ENCODE measurements at places on chromosomes 13 and 19.

DNA sequence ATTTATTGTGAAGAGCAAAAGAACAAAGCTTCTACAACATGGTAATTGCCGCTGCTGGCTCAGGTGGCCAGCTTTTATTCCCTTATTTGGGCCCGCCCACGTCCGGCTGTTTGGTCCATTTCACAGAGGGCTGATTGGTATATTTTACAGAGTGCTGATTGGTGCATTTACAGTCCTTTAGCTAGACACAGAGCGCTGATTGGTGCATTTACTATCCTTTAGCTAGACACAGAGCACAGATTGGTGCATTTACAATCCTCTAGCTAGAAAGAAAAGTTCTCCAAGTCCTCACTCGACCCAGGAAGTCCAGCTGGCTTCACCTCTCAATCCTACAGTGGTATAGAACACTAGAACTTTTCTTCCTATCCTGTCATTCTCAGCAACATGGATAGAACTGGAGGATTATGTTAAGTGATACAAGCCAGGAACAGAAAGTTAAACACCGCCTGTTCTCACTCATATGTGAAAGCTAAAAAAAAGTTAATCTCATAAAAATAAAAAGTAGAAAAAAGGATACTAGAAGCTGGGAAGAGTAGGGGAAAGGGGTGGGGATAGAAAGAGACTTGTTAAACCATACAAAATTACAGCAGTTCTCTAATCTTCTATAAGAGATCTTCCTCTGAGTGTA, 33.6 kb upstream of the FARP1 start:
- no peak for DNase-seq

DNA sequence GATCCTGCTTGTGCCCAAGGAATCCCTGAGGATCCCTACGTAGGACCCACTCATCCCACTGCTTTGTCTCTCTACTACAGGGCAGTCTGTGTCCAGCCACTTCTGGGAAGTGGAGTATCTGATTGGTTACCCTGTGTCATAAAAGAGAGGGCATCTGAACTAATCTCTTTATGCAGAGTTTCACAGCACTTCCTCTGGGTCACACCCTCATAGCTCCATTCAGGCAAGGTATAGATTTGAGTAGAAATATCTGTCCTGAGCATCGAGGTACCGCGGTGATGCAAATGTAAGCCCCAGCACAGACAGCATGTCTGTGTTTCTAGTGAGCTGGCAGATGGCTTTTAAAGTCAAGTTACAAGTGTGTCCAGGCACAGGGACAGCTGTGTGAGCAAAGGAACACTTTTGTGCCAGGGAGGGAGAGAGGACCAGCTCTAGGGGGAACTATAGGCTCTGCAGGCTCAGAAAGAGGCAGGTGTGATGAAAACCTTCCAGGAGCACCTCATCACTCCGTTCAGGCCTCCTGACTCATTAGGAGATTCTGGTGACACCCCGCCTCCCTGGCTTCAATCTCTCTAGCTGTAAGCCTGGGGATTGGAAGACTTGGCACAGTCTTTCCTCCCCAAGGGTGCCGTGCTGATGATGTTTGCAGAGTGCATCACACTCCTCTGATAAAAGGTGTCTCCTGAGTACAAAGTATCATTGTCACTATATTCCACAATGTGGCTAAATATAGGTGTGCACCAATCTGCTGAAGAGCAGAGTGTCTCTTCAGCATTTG, 84.3 kb upstream of the UBL3 start:
- no peak for DNase-seq

- DNase-seq: no peak
Observed at GRCh38 chr19:51686171-51686570, 7.0 kb upstream of the SPACA6 start.

GRCh38 chr13:75643693-75644092, 7.6 kb downstream of the LMO7 start:
- DNase-seq: no peak

- no peak for DNase-seq
Observed at GRCh38 chr19:51418707-51419106, 1.3 kb upstream of the SIGLEC10 start.

DNA sequence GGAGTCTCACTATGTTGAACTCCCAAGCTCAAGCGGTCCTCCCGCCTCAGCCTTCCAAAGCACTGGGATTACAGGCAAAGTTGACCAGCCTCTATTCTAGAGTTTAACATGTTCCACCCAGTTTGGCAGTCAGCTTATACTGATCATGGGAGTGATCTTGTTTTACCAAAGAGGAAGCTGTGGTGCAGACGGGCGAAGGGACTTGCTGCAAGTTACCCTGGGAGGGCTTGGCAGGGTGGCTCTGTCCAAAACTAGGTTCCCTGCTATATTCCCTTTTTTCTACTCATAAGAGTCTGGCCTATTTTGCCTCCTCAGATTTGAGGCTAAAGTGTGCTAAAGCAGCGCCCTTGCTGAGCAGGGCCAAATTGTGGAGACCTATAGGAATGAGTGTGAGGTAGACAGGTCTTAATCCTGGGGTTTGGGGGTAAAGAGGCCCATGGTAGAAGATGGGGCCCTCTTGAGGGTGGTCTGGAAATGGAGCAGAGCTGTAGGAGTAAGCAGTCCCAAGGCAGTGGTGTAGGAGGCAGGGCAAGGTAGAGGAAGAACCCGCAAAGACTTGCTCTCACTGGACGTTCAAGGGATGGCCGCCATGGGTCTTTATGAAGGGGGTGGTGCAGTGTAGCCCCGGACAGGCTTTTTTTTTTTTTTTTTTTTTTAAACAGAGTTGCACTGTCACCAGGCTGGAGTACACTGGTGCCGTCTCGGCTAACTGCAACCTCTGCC, 3.3 kb downstream of the RPS19 start:
- DNase-seq: no peak

DNA sequence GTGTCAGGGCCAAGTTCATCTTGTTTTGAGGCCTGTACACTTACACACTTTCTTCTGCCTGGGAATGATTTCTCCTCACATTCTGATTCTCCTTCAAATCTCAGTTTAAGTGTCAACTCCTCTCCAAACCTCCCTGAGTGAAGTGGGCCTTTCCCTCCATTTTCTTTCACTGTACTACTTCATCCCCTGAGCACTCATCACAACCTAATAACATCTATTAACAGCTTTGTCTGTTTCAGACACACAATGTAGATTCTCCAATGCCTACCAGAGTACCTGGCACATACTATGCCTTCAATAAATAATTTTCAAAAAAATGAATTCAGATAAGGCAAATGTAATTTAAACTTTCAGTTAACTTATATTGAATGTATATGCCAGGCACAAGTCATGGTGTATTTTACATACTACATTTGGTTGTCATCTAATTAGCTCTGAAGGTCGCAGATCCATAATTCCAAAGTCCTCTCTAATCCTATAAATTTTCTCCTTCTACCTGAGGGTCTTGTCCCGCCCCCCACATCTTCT, 357 bp upstream of the COG6 start:
- no peak for DNase-seq

DNA sequence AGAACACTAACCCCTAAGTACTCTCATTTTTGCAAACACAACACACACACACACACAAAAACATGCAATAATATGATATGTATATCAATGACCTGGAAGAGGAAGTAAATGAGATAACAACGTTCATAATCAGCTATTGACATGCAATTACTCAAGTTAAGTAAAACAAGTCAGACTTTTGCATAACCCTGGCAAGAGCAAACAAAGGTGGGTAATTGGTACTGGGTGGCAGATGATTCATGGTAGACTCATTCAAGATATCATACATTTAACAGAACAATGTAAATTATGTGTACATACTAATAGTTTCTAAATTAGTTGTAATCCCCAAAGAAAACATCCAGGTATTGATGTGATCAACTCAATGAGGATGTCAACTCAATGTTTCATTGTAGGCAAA, 508.8 kb downstream of the DACH1 start:
- DNase-seq: no peak

DNA sequence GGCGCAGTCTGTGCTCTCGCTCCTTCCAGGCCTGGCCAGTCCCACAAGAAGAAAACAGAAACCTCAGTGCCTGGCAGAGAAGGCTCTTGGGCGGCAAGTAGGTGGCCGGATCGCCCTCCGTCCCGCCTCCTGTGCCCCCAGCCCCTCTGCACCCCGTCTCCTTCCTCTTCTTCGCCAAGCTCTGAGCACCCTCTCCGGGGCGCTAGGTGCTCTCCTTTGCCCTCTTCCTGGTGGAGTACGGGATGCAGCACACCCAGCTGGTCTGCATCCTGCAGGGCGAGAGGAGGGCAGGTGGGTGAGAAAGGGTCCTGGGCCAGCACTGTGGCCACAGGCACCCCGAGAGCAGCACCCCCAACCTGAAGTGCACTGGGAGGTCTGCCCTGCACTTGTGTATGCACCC, 17.3 kb downstream of the C13orf46 start:
- no peak for DNase-seq

- no peak for DNase-seq
Observed at GRCh38 chr13:98141509-98142379, 1.1 kb upstream of the FARP1 start.

- no peak for DNase-seq
Observed at GRCh38 chr13:26557393-26558073, at the start of gene WASF3. WASF3 (plus strand) TSS chr13:26557683; CDS start chr13:26642271, 84,588 bp downstream.

DNA sequence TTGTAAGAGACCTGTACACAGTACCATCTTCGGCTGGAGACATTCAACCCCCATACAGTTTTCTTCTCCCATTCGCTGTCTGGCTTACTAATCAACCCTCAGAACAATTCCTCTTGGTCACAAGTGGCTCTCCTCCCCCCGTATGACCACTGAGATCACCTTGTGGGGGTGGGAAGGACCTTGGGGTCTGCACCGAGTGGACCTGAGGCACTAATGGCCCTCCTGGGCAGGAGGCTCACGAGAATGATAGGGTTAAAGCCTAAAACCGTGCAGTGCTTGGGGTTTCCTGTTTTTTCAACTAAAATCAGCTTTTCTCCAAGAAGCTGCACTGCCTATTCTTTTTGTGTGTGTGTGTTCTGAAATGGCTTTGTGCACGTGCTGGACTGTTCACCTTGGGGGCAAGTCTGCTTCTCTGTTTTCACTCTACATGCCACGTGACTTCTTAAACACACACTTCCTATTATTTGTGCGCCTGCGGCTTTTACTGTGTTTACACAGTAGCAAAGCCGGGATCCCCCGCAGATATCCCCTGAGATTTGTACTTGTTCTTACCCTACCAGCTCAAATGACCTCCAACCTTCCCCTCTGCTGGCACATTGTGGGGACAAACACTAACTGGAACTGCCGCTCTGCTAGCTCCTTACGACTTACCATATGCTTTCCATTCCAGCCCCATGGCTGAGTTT, 12.3 kb downstream of the RBM26 start:
- peak; percentile 2 for DNase-seq

- peak; percentile 53 for DNase-seq
Observed at GRCh38 chr19:5804516-5805461, at the start of gene NRTN. NRTN (plus strand) TSS chr19:5805067; CDS start chr19:5824166, 19,099 bp downstream.

- no peak for DNase-seq
Observed at GRCh38 chr13:22596171-22596863, 584.5 kb upstream of the SGCG start.

DNA sequence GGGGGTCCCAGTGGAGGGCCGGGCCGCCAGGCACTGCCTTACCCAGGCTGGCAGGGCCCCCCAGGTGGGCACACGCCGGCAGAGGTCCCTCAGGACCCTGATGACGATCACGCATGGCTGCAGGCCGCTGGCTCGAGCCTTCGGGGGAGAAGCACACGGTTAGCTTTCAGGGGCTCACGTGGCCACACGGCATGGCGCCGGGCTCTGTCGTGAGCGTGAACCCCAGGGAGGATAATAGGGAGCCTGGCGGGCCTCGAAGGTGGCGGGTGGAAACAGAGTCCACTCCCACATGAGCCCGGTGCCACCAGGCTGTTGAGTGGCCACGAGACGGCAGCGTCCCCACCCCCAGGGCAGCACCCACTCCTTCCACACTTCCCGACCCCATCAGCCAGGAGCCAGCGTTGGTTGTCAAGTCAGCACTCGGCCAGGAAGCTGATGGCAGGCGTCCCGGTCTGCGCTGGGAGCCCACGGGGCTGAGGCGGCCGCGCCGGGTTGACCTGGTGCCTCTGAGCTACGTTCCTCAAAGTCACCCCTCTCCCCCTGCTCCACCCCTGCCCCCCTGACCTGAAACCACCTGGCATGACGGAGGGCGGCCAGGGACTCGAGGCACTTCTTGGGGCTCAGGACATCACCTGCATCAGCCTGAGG, 24.7 kb upstream of the MATK start:
- DNase-seq: no peak

- no peak for DNase-seq
Observed at GRCh38 chr13:99381766-99382165, 74.6 kb upstream of the GPR183 start.

DNA sequence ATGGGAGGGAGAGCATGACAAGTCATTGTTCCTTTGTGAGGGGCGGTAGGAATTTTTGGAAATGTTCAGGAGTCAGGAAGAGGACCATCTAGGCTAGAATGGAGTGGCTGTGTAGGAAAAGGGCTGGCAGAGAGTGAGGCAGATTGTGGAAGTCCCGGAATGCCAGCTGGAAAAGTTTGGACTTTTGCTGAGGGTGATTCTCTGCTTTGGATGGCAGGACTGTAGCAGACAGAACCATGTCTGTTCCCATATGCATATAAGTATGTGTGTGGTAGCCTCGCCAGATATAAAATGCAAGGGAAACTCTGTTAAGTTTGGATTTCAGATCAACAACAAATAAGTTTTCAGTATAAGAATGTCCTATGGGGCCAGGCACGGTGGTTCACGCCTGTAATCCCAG, 112.1 kb downstream of the DNAJC15 start:
- no peak for DNase-seq

GRCh38 chr19:41398050-41398418, 416 bp downstream of the BCKDHA start:
- no peak for DNase-seq

- DNase-seq: no peak
Observed at GRCh38 chr19:17671906-17672305, 16.2 kb downstream of the UNC13A start.

DNA sequence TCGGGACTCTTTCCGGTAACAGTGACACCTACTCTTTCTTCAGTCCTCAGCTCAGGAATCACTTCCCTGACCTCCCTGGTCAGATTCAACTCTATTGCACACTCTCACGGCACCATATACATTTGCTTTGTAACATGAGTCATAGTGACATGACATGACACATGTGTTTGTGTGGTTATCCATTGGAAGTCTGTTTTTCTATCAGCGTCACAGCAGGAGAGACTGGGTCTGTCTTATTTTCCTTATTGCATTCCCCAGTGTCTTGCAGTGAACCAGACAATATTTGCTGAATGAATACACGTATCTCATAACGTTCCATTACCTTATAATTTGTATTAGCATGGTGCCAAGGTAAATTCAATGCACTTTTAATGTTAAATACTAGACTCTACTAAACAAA, 102.0 kb downstream of the DCLK1 start:
- DNase-seq: no peak

GRCh38 chr13:78589206-78589605, 14.1 kb downstream of the POU4F1 start:
- DNase-seq: no peak

All from effector CD8-positive, alpha-beta T cell (primary cell).